ENCODE measurements at places on chromosomes 7 and 10.

GRCh38 chr7:105022458-105022857 lies 8.5 kb downstream of the KMT2E start:
- DNase-seq, result no peak

- DNase-seq, result no peak
These were observed 81.4 kb downstream of the FAM185A start for GRCh38 chr7:102830197-102830596.

GRCh38 chr10:103708627-103709288 lies 146.6 kb downstream of the SH3PXD2A start:
- no peak for DNase-seq

DNA sequence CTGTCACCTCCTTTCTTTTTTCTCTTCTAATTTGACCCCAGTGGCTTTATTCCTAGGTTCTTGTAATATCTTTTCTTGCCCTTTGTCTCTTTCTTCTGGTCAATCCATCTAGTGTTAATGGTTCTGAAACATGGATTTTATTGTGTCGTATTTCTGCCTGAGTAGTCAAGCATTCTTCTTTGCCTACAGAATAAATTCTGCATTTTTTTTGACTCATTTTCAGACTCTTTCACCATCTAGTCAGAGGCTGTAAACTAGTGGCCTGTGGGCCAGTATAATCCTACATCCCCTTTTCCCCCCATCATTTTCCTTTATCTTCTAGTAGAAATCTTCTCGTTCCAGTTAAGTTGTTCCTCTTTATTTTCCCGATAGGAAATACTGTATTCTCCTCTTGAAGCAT lies 29.4 kb downstream of the LUC7L2 start:
- DNase-seq, result no peak

- no peak for DNase-seq
These were observed 96.4 kb downstream of the CCSER2 start for GRCh38 chr10:84424731-84425167.

DNA sequence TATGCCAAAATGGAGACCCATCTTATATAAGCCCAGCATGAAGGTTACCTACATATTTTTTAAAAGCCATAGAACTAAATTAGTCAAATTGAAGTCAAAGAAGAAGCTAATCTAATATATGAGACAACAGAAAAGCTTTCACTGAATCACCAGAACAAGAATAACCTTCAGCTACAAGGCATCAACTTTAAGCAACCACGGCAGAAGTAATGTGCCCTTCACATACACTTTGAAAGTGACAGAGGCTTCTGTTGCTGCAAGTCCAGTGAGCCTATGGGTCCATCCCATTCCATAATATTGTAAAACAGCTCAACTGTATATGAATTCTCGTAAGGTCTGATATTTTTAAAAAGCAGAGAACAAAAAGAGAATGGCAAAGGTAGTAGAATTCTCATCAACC lies 36.5 kb downstream of the CTNNA3 start:
- no peak for DNase-seq

- DNase-seq, result no peak
These were observed 36.0 kb downstream of the COL26A1 start for GRCh38 chr7:101398396-101399289.
